ENCODE measurements at places on chromosomes 1 and 21.

DNA sequence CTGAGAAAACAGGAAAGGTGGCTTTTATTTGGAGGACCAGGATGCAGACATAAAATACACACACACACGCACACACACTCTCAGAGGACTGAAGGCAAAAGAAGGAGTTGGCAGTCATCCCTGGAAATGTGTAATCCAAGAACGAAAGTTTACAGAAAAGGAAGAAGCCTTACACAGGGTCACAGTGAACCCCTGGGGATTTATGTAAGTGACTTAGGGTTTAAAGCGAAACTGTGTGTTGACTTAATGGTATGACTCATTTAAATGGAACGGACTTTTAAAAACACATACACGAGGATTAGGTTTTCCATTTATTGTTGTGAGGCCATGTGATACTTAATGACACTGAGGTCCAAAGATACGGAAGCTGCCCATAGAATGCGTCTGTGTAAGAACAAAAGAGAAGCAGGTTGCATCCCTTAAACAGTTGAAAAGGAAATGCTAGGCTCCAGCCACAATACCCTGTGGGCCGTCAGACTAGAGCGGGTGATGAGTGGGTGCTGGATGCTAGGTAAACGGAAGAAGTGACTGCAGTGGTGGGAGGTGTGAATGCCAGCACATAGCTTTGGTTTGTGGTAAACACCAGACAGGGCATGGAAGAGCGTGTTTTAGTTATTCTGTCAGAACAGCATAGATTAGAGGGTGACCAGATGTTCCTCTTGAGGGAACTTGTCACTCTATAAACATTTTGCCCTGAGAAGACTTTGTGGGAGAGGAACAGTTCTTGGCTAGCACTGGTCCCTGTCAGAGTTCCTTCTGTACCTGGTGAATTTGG is 21.6 kb upstream of the BCL10 start:
- peak; percentile 15 for DNase-seq

- DNase-seq, result no peak
Measured at GRCh38 chr1:160097151-160097910, 1.1 kb downstream of the IGSF8 start.

- DNase-seq, result no peak
Measured at GRCh38 chr1:33157131-33157530, 24.7 kb downstream of the TRIM62 start.

DNA sequence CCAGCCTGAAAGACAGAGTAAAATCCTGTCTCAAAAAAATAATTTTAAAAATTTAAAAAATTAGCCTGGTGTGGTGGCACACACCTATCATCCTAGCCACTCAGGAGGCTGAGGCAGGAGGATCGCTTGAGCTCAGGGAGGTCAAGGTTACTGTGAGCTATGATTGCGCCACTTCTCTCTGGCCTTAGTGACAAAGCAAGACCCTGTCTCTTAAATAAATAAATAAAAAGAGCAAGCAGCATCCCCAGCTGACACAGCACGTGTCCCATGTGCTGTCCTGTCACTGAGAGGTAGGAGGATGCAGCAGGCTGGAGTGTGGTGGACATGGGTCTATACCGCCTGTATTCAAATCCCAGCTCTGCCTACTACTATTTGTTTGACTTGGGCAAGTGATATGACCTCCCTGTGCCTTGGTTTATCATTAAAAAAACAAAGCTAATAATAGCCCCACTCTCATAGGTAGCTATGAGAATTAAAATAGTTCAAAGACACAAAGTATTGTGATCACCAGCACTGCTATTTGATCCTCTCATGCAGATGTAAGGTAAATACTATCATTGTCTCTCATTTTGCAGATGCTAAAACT is 22.2 kb upstream of the ECE1 start:
- DNase-seq, result no peak
